ENCODE measurements at places on chromosomes 7 and 10.
A peak's percentile ranks its signal among the peaks of the same experiment; 100 is the strongest.

DNA sequence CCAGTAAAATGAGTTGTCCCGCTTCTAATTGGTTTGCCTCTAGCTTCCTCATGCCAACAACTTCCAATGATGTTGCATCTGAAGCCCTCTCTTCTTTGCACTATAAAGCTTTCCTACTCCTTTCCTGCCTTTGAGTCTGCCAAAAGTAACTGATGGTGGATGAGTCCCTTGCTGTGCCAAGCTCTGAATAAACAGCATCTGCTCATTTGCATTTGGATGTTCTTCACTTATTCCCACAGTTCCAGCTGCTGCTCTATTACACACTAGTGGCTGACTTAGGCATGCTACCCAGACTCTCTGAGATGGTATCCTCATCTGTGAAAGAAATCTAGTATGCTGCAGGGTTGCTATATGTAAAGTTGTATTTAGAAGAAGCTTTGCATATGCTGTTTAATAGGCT, 24.9 kb downstream of the SFR1 start:
- no peak for DNase-seq

DNA sequence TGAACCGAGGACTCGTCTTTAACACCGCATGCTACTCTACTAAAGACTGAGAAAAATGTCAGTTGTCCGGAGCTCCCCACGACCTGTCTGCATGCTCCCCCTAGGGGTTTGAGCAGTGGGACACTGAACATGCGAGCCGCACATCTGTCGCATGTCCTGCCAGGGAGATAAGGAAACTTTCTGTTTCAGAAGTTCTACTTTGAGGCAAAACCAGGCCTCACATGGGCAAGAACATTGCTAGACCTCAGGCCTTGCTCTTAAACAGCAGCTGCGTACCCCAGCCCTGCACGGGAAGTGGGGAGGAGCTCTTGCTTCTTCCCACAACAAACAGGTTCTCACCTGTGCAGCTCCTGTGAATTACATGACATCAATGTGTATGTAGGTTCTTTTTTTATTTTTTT, 30.3 kb upstream of the HERPUD2 start:
- peak; percentile 11 for DNase-seq

DNA sequence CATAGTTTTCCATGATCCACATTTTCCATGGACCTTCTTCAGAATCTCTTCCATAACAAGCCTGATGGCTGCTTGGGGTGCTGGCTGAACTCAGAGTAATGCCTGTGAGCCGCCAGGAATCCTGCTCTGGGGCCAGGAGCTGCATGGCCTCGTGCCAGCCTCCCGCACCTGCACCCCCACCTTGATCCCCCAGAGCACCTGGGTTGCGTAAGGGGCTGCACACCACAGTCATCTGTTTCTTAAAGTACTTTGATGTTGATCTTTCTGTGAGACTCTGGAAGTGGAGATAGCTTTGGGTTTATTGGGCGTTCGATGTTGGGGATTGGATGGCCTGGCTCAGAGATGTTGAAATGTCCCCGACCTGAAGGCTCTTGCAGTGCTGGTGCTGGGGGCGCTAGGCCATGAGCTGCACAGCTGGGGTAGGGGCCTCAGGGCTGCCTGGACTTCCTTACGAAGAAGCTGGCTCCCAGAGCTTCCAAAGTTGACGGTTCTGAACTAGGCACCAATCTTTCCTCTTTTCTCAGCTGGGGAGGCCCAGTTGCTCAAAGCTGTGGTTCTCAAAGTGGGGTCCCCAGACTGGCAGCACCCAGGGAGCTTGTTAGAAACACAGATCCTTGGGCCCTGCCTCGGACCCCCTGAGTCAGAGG, 534.0 kb downstream of the DNAJB6 start:
- no peak for DNase-seq

DNA sequence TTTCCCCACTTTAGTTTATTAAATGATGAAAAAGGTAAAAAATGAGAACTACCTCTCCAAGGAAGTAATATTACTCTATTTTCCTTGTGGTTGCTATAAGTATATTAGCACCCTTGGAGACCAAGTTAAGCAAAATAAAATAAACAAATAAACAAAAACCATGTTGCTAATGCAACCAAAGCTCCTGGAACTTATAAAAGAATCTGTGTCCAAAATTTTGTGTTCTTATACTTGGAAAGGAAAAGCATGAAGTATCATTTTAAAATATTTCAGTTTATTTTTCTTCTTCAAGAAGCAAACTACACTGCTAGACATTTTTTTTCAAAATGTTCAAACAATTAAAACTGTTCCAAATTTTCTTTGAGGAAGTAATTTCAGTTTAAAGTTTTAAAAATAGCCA, 441.9 kb upstream of the LRRTM3 start:
- DNase-seq = no peak

- DNase-seq = no peak
Observed at GRCh38 chr10:125782616-125783015, 7.0 kb upstream of the MMP21 start.

DNA sequence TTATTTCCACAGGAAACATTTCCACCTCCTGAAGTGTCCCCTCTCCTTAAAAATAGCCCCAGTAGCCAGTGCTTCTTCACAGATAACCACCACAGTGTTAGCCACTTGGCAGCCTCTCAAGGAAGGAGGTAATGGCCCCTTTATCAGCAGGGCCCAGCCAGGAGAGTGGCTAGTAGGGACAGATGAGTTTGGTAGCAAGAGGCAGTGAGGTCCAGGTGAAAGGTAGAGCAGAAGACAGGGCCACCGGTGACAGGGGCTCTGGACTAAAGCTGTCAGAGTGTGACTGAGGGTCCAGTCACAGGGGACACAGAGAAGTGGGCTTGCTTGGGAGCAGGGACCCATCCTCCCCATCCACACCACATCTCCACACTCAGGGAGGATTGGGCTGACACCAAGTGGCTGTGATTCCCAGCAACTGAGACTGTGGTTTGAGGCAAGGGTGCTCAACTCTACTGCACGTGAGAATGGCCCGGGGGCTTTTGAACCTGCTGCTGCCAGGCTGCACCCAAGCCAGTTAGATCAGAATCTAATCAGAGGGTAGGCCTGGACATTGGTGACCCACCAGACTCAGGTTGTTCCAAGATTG, 52.2 kb downstream of the C10orf120 start:
- no peak for DNase-seq

DNA sequence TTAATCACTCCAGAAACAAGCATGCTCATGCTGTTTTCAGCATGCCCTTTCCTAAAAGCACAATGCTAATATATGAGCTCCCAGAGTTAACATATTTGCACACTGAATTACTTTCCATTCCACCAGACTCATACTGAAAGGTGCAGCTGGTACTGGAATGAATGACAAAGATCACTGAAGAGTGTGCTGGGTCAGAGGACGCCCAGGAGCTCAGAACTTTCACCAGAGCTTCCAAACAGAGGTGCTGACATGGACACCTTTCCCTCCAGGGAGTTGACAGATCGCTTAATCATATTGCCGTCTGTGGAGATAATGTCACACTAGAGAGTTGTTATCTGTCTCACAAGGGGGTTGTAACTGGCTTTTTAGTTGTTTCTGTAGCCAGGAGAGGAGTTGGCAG, 292.9 kb downstream of the LHFPL3 start:
- no peak for DNase-seq

DNA sequence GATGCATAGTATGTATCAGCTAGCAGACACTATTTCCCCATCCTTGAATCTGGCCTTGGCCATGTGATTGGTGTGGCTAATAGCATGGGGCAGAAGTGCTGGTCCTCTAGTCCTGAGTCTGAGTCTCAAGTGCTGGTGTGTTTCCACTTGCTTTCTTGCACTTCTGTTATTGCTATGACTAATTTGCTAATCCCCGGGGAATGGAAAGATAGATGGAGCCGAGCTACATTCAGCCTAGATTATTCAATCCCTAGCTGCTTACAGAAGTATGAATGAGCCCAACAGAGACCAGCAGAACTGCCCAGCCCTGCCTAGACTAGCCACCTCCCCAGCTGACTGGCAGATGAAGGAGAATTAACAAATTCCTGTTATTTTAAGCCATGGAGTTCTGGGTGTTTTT, 53.2 kb upstream of the SYPL1 start:
- no peak for DNase-seq

- no peak for DNase-seq
Observed at GRCh38 chr7:117808341-117808757, 64.9 kb downstream of the CTTNBP2 start.

Measured in activated CD4-positive, alpha-beta T cell treated with anti-CD3 and anti-CD28 coated beads, Interleukin-2, amount 50 U/mL, for 4 hours (primary cell).